CD4-positive, CD25-positive, alpha-beta regulatory T cell (primary cell): ENCODE measurements at places on chromosomes 1 and 21.
A peak's percentile ranks its signal among the peaks of the same experiment; 100 is the strongest.

DNA sequence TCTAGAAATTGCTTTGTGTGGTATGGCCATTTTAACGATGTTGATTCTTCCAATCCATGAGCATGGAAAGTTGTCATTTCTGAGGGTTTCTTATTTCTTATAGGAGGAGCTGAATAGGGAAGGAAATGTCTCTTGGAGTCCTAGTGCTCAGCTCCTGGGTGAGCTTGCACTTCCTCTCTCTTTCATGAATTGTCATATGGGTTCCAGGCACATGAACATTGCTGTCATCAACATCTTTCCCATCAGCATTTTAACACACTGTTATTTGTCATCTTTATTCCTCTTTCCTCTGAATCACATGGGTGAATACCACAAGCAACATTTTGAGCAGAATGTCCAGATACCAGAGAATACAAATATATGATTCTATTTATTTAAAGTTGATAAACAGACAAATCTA is 23.4 kb downstream of the SLAMF6 start:
- no peak for DNase-seq

- peak; percentile 50 for DNase-seq
These were observed 88.3 kb upstream of the SELENON start for GRCh38 chr1:25711555-25712298.

DNA sequence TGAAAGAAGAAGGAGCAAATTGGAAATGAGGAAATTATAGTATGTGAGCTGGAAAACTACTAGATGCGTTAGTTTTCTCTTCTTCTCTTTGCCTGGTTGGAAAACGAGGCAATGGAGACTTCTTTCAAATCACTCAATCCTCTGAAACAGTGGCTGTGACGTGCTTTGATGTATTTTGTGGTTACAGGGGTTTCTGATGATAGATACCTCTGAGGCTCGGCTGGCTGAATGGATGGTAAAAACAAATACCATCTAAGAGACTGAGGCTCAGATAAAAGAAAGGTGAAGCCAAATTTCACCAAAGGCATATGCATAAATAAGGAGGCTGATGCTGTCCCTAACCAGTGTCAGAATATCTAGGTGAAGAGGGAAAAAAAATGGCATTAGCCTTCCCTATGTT is 15.1 kb downstream of the MAB21L3 start:
- DNase-seq: no peak

DNA sequence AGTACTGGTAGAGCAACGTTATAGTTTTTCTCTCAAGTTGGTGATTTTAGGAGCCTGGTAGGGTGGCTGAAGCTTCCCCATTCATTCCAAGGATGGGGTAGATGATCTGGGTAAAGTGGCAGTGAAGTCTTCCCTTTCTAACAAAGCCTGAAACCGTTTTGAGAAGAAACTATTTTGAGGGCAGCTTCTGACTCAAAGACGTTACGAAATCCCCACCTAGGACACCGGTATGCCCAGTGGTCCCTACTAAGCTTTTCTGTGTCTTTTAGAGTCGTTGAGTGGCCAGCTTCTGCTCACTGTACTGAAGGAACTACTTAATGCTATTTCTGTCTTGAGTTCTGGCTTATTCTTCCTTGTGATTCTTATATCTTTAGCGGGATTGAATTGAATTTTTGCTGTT is 1.4 kb downstream of the WDTC1 start:
- no peak for DNase-seq

GRCh38 chr21:31921079-31921478 is 48.3 kb downstream of the HUNK start:
- no peak for DNase-seq

GRCh38 chr1:173383351-173383750 is 93.8 kb upstream of the PRDX6 start:
- DNase-seq: no peak

- no peak for DNase-seq
These were observed 54.3 kb downstream of the LRRC8C start for GRCh38 chr1:89687254-89687653.

DNA sequence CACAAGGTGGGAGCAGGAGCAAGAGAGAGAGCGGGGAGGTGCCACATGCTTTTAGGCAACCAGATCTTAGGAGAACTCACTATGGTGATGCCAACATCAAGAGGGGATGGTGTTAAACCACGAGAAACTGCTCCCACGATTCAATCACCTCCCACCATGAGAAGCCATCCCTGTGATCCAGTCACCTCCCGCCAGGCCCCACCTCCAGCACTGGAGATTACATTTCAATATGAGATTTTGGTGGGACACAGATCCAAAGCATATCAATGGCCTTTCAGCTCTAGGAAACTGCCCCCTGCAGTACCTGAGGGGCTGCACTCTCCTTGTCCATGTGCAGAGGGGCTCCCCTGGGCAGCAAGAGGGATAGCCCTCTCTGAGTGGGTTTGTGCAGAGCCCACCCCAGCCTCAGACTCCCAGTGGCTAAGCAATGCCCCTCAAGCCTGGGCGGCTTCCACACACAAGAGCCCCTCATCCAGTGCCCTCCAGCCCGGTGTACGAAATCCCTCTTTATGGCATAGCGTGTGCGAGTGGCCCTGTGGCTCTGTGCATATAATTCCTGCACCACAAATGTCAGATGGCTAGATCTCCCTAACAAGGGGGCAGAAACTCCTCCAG is 15.5 kb upstream of the PRDM16 start:
- DNase-seq: no peak

DNA sequence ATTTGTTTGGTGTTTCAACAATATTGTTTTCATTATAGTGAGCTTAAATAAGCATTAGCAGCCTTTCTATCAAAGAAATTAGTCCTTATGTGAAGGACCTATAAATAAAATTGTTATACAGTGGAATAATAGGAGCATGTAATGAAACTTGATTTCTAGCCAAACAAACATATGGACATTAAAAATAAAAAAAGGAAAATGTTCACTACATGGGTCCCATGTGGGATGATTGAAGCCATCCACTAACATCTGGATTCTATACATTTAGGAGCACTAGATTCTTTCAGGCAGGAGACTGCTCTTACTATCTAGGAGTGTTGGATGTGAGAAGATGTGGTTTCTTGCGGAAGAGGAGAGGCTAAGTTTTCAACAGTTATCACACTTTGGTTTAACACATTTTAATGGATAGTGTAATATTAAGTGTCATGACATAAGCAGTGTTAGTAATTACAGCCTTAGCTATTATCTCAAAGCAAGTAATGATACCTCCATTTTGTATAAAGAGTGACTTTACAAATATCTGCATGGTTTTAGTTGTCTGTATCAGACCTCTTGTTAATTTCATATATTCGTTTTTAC is 62.3 kb downstream of the LYPLAL1 start:
- DNase-seq: no peak

GRCh38 chr1:241250465-241250864 is 106.5 kb downstream of the RGS7 start:
- no peak for DNase-seq

DNA sequence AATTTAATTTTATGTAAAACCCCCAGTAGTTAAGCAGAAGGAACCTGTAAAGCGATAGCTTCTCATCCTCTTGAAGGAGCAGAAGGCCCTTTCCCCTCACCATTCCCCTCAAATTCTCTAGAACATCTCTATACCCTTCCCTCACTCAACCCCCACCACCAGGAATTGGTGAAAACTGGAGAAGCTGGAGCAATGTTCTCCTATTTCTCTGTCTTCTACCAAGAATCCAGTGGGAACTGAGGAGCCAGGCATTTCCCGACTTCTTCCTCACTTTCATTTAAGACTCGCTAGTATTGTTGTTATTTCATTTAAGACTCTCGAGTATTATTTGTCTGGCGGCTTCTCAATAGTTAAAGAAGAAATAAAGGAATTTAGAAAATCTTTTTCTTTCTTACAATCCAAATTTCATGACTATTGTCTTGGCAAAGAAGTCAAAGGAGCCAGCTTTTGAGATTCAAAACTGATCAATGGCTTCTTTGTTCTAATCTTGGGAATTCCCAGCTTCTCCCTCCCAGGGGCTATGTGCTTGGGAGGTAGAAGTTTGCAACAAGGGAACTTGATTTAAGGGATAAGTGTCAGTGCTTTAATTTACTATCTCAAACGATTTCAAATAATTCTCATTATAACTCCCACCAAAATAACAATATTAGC is 253.3 kb upstream of the ADGRL2 start:
- DNase-seq: no peak

DNA sequence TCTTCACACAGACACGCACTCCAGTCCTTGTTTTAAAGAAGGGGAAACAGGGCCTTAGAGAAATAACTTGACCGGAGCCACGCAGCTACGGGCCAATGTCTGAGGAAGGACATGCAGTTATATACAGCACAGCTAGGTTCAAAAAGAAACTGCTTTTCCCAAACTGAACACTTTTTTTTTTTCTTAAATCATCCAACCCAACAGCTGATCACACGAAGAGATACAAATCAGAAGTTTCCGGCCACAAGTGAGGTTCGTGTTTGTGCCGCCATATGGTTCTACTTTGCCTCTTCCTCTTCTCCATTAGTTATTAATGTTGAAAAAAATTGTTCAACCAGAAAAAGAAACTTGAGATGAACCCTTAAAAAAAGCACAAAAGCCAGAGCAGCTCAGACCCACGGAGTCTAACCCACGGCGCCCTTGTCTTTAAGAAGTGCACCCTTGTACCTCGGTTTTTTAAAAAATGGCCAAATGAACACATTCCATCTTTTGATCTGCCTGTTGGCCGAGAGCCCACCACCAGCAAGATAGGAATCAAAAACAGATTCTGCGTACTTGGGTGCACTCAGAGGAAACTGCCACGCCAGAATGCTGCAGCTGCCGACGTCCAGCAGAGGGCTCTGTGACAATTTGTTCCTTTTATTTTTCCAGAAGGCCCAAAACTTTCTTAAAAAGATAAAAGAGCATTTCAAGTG is 78.9 kb downstream of the SLC66A1 start:
- DNase-seq: peak; percentile 42

GRCh38 chr21:35381743-35382310 is 332.7 kb upstream of the RUNX1 start:
- no peak for DNase-seq

GRCh38 chr1:154686507-154686906 is 78.5 kb upstream of the ADAR start:
- DNase-seq: no peak

GRCh38 chr1:230632273-230632873 is 9.9 kb upstream of the COG2 start:
- DNase-seq: peak; percentile 19

DNA sequence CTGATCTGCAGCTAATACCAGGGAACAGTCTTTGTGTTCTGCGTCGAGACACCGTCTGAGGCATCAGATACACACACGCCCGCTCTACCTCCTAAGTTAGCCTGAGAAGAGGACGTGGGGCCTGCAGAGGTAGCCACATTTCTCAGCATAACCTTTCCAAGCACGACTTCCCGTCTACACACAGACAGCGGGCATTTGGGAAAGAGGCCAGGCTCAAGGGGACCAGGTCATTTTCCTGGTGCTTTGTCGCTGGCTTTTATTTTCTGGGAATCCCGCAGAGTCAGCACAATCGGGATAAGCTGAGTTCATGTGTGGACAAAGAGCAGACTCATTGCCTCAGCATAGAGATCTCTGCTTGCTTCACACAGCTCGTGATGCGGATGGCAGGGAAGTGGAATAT is 72.5 kb upstream of the SMYD2 start:
- no peak for DNase-seq

DNA sequence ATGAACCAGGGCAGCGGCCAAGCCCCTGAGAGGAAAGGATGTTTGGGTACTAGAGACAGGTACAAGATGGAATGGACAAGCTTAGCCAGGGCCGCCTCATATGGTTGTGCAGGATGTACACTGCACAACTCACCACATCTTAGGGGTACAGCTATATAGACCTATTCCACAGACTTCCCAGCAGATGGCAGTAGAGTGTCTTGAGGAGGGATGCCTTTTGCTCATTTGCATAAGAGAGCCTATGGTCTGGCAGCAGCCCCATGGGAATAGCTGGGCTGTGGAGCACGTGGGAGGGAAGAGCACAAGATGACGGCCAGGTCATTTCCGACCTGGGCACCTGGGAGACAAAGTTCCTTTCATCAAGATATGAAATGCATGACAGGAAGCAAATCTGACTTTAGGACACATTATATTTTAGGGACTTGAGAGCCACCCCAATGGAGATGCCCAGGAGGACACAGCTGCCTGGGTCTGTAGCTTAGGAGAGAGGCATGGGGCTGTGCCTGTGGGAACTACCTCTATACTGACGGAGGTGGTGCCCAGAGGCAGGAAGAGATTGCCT is 215.5 kb downstream of the KCNJ6 start:
- no peak for DNase-seq

- DNase-seq: no peak
These were observed 144.9 kb upstream of the HOOK1 start for GRCh38 chr1:59669752-59670312.

DNA sequence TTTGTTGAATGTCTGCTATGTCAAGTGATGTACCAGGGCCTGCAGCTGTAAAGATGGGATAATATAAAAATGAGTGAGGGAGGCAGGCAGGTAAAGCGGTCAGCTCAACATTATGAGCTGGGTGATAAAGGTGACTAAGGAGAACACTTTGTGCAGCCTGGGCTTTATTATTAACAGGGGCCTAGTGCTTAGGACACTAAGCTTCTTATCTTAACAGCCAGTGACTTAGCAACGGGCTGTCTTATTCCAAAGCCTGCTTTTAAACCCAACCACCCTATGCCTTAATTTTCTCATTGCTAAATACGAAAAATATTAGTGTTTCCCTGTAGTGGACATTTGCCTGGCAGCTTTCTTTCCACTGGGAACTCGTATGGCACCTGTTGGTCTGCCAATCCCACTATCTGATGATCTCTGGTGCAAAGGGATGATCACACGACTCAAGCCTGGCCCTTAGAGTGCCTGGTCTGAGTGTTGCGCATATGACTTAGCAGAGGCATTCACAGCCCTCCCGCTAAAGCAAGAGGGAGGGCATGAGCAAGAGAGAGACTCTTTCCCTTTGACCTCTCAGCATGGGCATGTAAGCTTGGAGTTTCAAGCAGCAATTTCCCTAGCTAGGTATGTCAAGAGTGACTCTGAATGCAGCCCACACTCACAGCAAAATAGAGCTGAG is 98.6 kb upstream of the PAPPA2 start:
- no peak for DNase-seq

GRCh38 chr1:246043556-246043955 is 463.5 kb downstream of the SMYD3 start:
- no peak for DNase-seq
